Activated CD8-positive, alpha-beta memory T cell treated with anti-CD3 and anti-CD28 coated beads, Interleukin-2, amount 50 U/mL, for 48 hours (primary cell): ENCODE measurements at places on chromosomes 4 and X.

GRCh38 chr4:22508376-22508775 is 7.5 kb downstream of the ADGRA3 start:
- DNase-seq = no peak

DNA sequence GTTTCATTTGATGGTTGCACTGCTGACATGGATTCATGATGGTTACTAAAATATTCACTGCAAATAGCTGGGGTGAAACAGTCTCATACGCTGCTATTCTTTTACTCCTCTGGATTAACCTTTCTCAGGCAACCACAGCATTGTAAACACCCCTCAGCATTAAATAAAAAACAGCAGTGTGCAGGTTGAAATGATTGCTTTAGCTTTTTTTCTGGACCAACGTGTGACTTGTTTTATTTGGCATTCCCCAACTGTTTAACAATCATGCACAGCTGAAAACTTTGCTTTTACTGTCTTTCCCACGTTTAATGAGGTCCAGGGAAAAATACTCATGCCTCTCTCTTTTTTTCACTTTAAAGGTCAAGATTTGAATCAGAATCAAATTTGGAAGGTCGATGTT is 490.8 kb downstream of the RAPGEF2 start:
- no peak for DNase-seq

DNA sequence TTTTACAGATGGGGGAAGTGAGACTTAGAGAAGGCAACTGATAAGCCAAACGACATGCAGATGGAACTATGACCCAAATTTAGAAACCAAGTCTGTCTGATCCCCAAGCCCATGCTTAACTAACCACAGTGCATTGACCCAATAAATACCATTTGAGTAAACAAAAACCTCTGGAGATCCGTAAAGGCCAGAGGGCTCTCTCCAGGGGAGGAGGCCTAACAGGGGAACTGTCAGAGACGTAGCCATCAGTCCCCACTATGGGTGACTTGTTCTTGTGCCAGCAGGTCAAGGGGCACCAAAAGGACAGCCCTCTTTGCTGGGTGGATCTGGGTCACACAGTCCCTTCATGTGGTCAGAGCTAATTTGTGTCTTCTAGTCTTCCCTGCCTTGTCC is 420.2 kb downstream of the BCOR start:
- DNase-seq = no peak

DNA sequence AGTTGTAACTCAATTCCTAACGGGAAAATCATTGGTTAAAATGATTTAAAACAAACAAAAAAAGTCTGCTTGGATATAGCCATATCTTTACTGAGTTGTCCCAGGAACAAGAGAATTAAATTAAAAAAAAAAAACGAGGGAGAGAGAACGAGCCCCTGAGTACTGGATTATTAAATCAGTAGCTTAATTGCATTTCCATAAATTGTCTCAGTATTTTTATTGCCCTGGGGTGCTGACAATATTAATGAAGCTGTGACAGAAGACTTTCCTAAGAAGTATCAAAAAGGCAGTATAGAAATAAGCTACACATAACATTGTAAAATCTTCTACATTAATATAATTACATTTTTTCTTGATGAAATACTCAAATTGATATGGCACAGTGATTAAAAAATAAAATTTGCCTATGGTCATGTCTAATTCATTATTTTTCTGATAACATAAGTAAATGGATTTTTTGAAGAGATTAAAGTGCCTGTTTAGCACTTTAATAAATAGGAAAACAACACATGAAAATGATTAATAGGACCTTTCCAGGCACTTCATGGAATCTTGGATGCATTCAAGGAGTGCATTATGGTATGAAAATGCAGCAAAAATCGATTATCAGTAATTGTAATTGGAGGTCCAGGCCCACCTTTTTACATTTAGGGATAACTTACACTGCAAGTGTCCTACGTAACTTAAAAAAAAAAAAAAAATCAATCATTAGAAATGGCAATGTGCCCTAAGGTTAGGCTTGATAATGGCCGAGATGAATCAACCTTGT is 2233.4 kb downstream of the ARAP2 start:
- no peak for DNase-seq

- no peak for DNase-seq
Measured at GRCh38 chrX:50627696-50628095, 157.1 kb upstream of the DGKK start.

GRCh38 chr4:89797117-89797516 is 39.8 kb downstream of the SNCA start:
- no peak for DNase-seq

- no peak for DNase-seq
Measured at GRCh38 chr4:108351791-108352190, 183.1 kb upstream of the LEF1 start.
